ENCODE measurements at places on chromosomes 13 and 19.

- no peak for DNase-seq
Measured at GRCh38 chr13:33683376-33683775, 134.6 kb upstream of the RFC3 start.

GRCh38 chr13:110367620-110368019 lies 60.5 kb downstream of the COL4A2 start:
- no peak for DNase-seq

- DNase-seq = no peak
Measured at GRCh38 chr13:107447591-107447990, 767.7 kb downstream of the LIG4 start.

DNA sequence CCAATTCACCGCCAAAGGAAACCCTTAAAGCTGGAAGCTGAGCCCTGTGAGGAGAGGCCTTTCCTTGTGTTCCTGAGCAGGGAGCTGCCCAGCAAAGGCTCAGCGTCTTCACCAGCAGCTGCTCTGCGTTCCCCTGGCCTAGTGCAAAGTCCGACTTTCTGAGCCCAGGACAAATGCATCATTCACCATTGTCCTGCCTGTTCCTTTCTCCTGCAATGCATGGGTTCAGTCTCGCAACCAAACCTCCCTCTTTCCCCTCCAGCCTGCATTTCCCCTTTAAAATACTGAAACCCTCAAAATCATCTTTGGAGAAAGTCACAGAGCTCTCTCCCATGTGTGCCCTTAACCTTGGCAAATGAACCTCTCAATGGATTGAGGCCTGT lies 12.9 kb upstream of the TMEM255B start:
- DNase-seq = no peak

DNA sequence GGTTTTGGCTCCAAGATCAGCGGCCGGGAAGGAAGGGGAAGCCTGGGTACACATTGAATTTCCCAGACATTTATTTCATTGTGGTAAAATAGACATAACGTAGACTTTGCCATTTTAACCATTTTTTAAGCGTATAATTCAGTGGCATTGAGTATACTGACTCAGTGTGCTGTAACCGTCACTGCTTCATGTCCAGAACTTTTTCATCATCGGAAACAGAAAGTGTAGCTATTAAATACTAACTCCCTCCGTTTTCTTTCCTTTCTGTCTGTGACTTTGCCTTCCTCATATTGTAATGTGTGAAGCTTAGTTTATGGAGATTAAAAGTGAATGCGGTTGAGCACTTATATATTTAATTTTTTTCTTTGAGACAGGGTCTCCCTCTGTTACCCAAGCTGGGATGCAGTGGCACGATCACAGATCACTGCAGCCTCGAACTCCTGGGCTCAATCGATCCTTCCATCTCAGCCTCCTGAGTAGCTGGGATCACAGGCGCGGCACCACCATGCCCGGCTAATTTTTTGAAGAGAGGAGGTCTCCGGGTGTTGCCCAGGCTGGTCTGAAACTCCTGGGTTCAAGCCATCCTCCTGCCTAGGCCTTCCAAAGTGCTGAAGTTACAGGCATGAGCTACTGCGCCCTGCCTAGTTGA lies 1.4 kb downstream of the HNRNPM start:
- DNase-seq = no peak

GRCh38 chr19:9934132-9934950 lies 2.0 kb downstream of the OLFM2 start:
- DNase-seq = peak; percentile 69

DNA sequence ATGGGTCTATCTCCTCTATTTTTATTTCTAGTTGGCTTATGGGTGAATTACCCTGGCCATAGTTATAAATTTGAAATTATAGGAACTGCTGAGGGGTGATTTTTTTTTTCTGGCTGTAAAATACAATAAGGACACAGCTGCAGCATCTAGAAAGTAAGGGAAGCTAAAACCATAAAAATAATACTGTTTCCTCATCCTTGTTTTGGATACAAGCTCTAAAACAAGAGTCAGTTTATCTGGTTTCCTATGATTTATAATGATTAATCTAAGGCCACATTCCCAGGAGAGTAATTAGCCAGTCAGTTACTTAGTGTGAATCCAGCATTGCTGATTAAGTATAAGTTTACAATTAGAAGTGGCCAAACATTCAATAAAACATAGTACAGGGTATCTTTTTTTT lies 219.1 kb upstream of the NBEA start:
- DNase-seq = no peak

DNA sequence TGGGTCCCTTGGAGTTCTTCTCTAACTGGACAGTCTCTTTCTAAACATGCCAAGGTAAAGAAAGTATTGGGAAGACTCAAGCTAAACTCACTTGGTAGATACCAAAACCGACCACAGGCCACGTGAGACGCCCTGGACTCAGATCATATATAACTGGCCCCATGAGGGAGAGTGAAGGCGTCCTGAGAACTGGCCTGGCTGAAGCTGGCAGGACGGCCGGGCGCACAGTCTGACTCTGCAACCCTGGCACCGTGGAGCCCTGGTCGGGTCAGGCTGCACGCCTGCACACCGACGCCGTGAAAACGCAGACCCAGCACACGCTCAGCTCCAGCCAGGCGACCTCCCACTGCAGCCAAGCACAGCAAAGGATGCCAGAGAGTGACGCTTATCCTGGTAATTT lies 122.5 kb upstream of the SPACA7 start:
- DNase-seq = no peak

- no peak for DNase-seq
Measured at GRCh38 chr13:21461131-21461530, 2.0 kb upstream of the ZDHHC20 start.

GRCh38 chr13:36450534-36450933 lies 18.2 kb downstream of the CCNA1 start:
- DNase-seq = no peak

DNA sequence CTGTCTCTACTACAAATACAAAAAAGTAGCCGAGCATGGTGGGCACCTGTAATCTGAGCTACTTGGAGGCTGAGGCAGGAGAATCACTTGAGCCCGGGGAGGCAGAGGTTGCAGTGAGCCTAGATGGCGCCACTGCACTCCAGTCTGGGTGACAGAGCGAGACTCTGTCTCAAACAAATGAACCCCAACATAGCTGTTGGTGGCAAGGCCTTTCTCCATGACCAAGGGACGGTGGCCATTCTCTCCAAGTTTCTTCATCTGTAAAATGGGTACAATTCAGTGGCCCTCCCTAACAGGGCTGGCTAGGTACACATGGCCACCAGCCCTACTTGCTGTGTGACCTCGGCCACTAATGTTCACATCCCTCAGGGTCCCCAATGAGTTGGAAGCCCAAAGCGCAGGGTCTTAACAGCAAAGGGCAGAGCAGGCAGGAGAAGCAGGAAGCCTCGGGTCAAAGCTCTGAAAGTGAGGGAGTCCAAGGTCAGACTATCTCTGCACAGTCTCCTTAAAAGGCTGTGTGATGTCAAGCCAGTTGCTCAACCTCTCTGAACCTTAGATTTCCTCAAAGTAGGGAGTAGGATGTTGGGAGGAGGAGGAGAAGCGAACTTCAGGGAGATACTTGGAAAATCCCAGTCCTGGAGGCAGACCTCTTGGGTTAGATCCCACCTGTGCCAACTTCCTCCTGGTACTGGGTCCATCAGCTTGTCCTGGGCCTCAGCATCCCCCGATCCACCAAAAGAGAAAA lies 2.7 kb downstream of the JUND start:
- no peak for DNase-seq

DNA sequence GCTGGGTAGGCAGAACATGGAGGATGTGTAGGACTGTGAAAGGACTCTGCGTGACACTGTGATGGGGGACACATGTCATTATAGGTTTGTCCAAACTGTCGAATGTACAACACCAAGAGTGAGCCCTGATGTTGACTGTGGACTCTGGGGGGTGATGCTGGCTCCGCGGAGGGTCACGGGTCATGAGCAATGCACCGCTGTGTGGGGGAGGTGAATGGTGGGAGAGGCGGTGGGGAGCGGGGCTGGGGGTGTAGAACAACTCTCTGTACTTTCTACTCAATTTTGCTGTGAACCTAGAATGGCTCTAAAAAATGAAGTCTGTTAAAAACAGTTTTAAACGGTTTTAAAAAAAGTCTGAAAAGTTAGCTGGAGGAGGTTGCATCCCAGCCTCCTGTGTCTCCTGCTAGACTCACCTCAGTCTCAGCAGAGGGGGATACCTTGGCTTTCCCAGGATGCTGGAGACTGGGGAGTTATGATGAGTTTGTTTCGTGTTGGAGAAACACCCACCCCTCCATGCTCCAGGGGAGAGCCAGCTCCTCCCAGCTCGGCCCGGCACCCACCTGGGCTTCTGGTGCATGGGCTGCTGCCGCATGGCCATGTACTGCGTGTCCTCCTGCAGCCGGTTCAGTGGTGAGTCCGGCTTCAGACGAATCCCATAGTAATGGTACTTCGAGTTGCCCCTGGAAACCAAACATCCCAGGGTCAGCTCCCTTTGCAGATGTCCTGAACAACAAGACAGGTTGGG lies 34.7 kb upstream of the RANBP3 start:
- no peak for DNase-seq

DNA sequence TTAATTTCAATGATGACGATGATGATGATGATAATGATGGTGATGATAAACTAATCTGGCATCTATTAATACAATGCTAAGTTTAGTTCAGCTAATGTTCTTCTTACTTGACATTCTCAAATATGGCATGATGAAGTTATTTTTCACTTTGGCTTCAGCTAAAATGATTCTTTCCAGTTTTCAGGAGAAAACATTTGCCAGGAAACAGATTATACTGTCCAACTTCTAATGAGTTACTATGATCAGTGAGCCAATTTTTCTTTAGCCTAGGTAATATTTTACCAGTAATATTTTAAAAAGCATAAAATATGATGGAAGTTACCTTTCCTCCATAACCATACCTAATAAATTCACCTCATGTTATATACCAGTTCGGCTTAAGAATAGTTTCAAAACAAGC lies 245.7 kb upstream of the CSNK1A1L start:
- no peak for DNase-seq

DNA sequence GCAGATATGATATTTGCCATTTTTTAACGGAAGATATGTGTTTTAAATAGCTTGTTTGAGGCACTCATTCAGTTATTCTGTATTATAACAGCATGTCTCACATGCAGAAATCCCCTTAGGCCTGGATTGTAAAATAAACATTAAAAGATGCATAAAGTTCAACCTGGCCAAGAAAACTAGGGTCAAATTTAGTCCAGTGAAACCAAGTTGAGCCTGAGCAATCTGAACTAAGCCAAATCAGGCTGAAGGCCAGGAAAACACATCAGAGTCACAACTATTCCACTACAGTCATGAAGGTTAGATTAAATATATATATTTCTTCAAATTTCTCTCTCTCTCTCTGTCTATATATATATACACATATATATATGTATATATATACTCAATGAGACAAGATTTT lies 504.8 kb downstream of the SLITRK1 start:
- DNase-seq = no peak

DNA sequence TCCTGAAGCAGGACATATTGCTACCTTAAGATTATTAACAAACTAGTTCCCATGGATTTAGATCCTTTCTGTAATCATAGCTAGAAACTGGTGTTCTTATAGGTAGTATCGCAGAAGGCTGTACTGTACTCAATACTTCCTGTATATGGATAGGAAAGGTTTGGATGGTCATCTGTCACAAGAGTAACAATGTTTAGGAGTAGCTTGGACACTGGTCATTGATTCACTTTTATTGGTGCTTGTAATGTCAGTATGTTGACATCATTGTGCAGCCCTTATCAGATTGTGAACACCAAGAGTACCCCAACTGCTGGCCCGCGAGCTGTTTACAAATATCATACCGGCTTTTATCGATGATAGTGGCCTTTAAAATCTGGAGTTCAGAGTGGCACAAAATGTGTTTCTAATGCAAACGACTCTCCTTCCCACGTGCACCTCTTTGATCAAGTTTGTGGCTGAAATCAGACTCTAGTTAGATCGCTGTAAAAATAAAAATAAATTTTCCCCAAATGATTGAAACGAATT lies 605 bp upstream of the CDK8 start:
- no peak for DNase-seq

DNA sequence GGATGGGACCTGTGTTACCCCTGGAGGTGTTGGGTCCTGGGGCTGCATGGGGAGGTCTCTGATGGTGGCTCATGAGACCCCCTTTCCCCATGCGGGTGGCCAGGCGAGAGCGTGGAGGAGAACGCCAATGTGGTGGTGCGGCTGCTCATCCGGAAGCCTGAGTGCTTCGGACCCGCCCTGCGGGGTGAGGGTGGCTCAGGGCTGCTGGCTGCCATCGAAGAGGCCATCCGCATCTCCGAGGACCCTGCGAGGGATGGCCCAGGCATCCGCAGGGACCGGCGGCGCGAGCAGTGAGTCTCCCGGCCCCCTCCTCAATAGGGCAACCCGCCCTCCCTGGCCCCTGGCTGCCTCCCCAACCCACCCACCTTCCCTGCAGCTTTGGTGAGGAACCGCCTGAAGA lies 66.0 kb downstream of the RYR1 start:
- no peak for DNase-seq

DNA sequence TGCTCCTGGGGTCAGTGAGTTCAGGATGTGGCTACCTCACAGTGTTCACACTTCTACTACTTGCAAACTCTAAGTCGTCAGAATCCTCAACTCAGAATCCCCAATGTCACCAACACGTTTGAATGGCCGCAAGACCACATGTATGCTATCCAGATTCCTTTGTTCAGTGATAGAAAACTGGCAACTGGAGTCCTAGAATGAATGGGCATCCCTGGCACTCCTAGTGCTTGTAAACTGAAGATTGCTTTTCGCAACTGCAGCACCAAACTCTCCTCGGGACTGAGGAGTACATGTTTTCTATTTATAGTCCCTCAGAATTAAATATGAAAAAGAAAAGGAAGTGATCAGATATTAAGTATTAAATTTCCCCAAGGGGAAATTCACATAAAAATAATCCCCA lies 4.9 kb downstream of the SMAD9 start:
- no peak for DNase-seq

DNA sequence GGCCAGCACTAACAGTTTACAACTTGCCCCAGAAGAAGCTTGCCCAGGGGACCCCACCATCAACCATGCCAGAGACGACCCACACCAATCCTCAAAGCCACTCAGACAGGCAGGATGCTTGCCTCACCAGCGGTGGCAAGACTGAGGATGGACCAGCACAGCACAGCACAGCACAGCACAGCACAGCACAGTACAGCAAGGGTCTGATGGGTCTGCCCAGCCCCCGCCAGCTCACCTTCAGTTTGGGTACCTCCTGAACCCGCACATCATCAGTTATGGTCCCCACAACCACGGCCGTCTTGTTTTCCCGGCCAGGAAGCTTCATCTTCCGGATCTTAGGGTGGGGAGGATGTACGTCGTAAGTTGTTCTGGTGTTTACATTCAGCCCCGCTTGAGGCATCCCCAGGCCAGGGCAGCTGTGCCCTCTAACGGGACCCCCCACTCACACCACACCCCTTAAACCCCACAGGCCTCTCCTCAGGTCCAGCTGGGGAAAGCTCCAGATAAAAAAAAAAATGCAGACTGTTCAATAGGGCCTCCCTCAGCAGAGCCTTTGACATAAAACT lies 1.7 kb upstream of the FAM83E start:
- DNase-seq = no peak

DNA sequence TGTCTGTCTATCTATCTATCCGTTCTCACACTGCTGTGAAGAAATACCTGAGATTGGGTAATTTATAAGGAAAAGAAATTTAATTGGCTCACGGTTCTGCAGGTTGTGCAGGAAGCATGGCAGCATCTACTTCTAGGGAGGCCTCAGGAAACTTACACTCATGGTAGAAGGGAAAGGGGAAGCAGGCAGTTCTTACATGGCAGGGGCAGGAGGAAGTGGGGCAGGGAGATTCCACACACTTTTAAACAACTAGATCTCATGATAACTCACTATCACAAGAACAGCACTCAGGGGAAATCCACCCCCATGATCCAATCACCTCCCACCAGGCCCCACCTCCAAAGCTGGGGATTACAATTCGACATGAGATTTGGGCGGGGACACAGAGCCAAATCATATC lies 105.3 kb downstream of the SLC10A2 start:
- no peak for DNase-seq

Measured in right lobe of liver (tissue), 6 donors.